ENCODE measurements at places on chromosomes 7 and 10. TPM values are rescaled to one million over a fixed set of nuclear protein-coding genes. Genes with fewer than 3 reads are reported as not detected.

The ZNF853 gene
- 3.6 TPM for total RNA-seq

The ANKRD30A gene
- total RNA-seq = not detected

The SLC13A1 gene
- total RNA-seq = not detected

DNA sequence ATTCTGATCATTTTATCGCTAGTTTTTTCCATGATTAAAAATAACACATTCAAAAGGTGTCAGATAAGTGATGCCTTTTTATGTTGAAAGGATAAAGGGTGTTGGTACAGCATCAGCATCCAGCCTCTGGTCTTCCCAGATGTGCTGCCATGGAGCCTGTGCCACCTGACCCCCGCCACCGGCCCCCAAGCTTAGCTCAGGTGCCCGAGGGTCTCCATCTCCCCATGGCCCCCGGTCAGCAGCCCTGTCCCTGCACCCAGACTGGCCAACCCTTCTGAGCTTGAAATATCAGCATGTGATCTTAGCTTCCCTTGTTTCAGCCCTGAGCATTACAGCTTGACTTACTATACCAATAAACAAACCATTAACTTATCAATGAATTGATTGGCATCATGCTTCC is 24.6 kb downstream of the PFKP start:
- peaks cover 41% of the 10 kb centered on the region for H3K4me1 ChIP-seq
- no peaks in the 10 kb centered on the region for H3K27me3 ChIP-seq
- peaks cover 3% of the 10 kb centered on the region for H3K36me3 ChIP-seq
- no peak overlapping the region for H3K4me3 ChIP-seq
- H3K27ac ChIP-seq = no peak overlapping the region

GRCh38 chr10:95229724-95230627 is 35.9 kb downstream of the ACSM6 start:
- H3K4me1 ChIP-seq = peaks cover 12% of the 10 kb centered on the region
- H3K4me3 ChIP-seq = peak overlapping the region; percentile 52
- peaks cover 12% of the 10 kb centered on the region for H3K27me3 ChIP-seq
- no peak for DNase-seq
- no peaks in the 10 kb centered on the region for H3K36me3 ChIP-seq
- no peak overlapping the region for H3K27ac ChIP-seq

DNA sequence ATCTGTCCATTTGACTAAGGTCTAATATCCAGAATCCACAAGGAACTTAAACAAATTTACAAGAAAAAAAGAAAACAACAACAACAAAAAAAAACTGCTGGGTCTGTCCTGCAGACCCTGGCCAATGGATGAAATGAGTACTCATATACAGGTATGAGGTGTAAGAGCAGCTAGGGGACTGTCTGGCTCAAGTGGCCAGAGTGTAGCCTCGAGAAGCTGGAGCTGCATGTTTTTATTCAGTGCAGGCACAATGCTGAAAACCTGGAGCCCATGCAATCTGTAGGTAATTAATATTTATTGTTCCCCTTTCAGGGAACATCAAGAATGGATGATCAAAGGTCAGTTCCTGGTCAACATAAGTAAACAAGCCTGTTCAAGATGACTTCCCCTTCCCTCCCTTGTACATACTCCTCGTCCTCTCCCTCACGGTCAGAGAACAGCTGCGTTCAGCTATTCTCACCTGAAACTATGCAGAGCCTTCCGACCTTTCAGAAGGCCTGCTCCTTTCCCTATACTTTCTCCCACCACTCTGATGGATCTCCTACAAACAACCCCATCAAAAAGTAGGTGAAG is 15.5 kb downstream of the CYP2C19 start:
- no peaks in the 10 kb centered on the region for H3K36me3 ChIP-seq
- no peak overlapping the region for H3K4me3 ChIP-seq
- H3K4me1 ChIP-seq = no peaks in the 10 kb centered on the region
- no peak for DNase-seq
- no peaks in the 10 kb centered on the region for H3K27me3 ChIP-seq
- no peak overlapping the region for H3K27ac ChIP-seq

DNA sequence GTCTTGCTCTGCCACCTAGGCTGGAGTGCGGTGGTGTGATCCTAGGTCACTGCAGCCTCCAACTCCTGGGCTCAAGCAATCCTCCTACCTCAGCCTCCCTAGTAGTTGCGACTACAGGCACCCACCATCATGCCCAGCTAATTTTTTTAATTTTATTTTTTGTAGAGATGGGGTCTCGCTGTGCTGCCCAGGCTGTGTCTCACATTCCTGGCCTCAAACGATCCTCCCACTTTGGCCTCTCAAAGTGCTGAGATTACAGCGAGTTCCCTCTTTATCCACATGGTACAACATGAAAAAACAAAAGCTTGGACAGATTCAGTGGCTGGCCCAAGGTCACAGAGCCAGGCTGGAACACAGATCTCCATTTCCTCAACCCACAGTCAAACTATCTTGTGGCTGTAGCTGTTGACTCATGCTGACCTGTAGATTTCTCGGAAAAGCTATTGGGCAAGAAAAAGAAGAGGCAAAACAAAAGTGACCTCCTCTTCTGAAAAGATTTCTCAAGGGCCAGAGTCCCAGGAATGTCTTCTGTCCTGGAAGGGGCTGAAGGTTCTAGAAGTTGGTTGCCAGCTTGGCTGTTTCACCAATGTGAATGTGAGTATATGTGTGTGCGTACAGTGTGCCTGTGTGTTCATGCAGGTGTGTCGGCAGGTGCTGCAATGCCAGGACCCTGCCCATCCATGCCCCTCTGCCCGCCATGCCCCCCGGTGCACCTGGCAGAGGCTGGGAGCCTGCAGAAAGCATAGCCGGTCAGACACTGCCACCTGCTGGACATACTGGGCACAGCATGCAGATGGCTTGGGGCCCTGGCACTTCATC is 28.4 kb downstream of the TMEM130 start:
- DNase-seq = peak; percentile 62
- H3K4me3 ChIP-seq = no peak overlapping the region
- no peaks in the 10 kb centered on the region for H3K36me3 ChIP-seq
- no peaks in the 10 kb centered on the region for H3K27me3 ChIP-seq

DNA sequence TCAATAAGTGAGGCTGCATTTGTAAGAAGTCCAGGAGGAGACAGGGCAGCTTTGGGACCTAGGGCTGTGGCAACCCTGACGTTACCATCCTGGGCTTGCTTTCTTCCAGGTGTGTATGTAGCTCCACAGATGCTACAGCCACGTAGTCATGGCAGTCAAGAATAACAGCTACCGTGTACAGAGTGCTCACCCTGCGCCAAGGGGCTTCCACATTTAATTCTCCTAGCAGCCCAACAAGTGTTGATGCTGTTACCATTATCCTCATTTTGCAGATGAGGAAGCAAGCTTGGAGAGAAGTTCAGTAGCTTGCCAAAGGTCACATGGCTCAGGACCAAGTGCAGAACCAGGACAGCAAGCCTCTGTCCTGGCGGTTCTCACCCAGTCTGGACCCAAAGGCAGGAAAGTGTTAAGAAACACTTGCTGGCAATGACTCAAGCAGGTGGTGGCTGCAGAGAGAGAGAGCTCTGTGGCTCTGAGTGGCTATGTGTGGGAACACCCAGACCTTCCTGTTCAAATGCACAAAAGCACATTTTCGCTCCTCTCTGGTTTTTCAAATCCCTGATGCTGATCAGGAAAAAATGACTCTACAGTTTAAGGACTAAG is 89.8 kb downstream of the CREM start:
- H3K27ac ChIP-seq = no peak overlapping the region
- peaks cover 3% of the 10 kb centered on the region for H3K27me3 ChIP-seq
- peaks cover 5% of the 10 kb centered on the region for H3K4me1 ChIP-seq
- no peaks in the 10 kb centered on the region for H3K36me3 ChIP-seq
- no peak overlapping the region for H3K4me3 ChIP-seq

DNA sequence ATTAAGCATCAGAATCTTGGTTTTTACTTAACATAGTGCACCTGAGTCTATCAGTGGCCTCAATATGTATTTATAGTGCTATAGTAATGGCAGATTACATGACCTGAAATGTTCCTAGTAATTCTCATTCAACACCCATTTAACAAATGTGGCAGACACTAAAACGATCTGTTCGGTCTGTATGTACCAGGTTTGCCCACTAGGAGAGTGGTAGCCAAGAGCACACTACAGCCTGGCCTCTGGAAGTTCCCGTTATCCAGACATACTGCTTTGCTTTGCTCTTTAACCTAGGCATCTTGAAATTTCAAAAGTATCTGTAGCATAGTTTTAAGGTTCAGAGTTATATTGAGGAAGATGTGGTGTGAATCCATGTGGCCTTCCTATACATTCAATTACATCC is 395.7 kb upstream of the NRG3 start:
- H3K27ac ChIP-seq = no peak overlapping the region
- H3K36me3 ChIP-seq = no peaks in the 10 kb centered on the region
- H3K4me1 ChIP-seq = no peaks in the 10 kb centered on the region
- no peak for DNase-seq
- no peaks in the 10 kb centered on the region for H3K27me3 ChIP-seq
- no peak overlapping the region for H3K4me3 ChIP-seq

GRCh38 chr10:69222157-69223027 is 2.3 kb downstream of the HKDC1 start:
- DNase-seq = peak; percentile 29
- H3K4me1 ChIP-seq = peaks cover 53% of the 10 kb centered on the region
- no peaks in the 10 kb centered on the region for H3K36me3 ChIP-seq
- no peaks in the 10 kb centered on the region for H3K27me3 ChIP-seq
- H3K27ac ChIP-seq = peak overlapping the region; percentile 42
